ENCODE measurements at places on chromosomes 2 and 18. TPM values are rescaled to one million over a fixed set of nuclear protein-coding genes. Genes with fewer than 3 reads are reported as not detected.

The TMEM37 gene
- under 0.01 TPM for total RNA-seq

The PROC gene
- total RNA-seq: under 0.01 TPM

The LIPT1 gene
- total RNA-seq: 5.4 TPM

The RBM44 gene
- total RNA-seq: 0.19 TPM

The GAL3ST2 gene
- 0.85 TPM for total RNA-seq

The TRIM54 gene
- total RNA-seq: under 0.01 TPM

The CRYGD gene
- total RNA-seq: not detected

The NYAP2 gene
- not detected for total RNA-seq

The RUFY4 gene
- not detected for total RNA-seq

The CABYR gene
- 5.9 TPM for total RNA-seq

The GAREM1 gene
- total RNA-seq: 3.9 TPM

The UGT1A8 gene
- not detected for total RNA-seq

All from regular cardiac myocyte (primary cell).